Activated CD4-positive, alpha-beta T cell treated with anti-CD3 and anti-CD28 coated beads, Interleukin-2, amount 50 U/mL, for 4 hours (primary cell): ENCODE measurements at places on chromosomes 6 and 20.

DNA sequence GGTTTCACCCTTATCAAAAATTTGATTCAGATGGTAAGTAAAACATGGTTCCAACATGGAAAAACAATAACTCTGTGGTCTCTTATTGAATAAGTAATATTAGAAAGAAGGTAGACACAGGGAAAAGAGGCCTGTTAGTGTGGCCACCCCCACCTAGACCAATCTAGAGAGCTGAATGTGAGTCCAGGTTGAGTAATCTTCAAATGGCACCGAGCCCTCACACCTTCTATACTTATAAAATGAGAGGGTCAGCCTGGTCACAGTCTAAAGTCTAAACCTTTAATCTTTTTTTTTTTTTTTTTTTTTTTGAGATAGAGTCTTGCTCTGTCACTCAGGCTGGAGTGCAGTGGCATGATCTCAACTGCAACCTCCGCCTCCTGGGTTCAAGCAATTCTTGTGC is 6.9 kb downstream of the FAM184A start:
- no peak for DNase-seq

DNA sequence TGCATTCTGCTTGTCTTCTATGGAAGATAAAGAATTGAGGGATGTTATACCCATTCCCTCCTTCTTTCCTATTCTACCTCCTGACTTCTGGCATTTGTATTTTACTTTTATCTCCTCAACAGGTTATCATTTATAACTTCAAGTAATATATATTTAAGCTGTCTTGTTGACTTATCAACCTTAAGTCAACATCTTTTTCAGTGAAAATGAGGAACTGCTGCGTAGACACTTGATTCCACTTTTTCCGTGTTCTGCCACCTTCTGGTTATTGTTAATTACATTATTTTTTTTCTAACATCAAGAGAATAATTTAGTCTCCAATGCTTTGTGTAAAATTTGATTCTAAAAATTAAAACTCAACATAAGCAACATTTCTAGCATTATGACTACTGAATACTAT is 107.5 kb downstream of the PRKN start:
- no peak for DNase-seq

GRCh38 chr20:11072982-11073381 is 399.2 kb upstream of the JAG1 start:
- no peak for DNase-seq

DNA sequence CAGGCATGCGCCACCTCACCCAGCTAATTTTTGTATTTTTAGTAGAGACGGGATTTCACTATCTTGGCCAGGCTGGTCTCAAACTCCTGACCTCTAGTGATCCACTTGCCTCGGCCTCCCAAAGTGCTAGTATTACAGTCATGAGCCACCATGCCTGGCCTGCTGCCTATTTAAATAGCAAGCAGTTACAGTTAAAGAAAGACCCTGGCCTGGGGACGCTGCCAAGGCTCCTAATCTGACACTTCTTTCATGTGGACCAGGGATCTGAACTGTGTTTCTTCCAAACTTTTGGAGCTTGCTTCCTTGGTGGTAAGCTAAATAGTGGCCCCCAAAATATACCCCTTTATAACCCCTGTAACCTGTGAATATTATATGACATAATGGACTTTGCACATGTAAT is 15.3 kb downstream of the PPARD start:
- DNase-seq, result no peak

DNA sequence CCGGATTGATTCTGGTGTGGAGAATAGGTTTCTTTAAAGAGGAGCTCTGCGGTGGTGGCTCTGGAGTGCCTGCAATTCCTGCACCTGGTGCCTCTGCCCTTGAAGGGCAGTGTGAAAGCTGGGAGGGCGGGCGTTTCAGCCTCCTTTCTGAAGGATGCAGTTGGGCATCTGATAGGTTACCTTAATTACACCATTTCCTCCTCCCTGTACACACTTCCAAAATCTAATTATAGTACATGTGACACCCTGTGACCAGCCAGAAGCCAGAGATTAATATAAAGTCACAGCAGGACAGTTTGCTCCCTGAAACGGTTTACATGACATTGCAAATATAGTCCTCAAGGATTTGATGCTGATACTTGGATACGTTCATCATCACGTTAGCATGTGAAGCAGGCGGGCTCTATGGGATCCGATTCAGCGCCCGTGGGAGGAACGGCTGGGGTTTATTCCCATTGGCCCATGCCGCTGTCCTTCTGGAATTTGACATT is 548.2 kb downstream of the QKI start:
- DNase-seq, result no peak

DNA sequence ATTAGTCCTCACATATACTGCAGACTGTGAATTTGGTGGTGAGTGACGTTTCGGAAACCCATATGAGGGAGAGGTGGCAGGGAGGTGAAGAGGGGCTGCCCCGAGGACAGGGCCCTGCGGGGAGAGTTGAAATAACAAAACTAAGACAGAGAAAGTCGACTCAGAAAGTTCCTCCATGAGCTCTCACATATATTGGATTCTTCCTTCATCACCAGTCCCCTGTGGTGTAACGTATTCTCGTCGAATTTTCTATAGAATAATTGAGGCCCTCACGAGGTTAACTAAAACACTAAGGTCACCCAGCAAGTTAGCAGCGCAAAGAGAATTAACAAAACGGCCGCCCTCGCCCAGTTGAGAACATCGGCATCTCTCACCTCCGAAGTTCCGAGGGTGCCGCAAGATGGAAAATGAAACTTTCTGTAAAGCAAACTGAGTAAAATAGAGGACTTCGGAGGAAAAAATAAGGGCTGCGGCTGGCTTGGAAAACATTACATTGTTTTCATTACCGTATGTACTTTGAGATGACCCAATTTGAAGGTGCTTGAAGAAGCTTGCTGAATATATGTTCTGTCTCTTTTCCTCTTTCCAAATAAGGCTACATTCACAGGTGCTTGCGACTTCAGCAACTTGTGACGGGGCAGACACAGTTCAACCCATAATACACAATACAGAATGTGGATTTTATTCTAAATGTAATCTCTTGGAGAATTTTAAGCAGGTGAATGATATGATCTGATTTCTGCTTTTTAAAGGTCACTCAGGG is 490.9 kb upstream of the JARID2 start:
- peak; percentile 47 for DNase-seq

DNA sequence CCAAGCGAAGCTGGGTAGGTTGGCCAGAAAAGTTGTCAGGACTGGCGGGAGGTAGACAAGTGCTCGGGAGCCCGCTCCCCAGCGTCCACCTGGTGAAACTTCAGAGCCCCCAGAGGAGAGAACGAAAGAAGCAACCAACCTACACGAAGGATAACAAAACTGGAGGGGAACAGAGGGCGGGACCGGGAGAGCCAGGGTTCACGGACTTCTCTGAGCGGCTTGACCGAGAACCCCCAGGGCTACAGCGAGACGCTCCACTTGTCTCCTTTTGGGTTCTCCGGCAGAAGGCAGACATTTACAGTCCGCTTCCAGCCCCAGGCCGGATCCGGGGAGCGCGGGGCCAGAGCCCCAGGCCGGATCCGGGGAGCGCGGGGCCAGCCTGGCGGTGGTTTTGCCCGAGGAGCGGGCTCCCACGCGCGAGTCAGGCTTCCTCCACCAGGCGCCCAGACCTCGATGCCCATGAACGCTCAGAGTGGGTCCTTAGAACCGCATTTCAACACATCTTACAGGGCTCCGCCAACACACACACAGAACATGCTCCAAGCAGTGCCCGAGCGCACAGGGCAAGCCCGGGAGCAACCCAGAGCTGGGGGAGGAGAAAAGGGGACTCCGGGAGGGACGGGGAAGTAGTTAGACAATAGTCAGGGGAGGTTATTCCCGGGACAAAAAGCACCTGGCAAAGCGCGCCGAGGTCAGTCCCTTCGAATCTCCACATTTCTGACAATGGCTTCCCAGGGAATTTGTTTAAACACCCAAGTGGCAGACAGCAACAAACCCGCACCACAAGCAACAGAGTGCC is 1.1 kb downstream of the PTPRK start:
- DNase-seq, result peak; percentile 4

DNA sequence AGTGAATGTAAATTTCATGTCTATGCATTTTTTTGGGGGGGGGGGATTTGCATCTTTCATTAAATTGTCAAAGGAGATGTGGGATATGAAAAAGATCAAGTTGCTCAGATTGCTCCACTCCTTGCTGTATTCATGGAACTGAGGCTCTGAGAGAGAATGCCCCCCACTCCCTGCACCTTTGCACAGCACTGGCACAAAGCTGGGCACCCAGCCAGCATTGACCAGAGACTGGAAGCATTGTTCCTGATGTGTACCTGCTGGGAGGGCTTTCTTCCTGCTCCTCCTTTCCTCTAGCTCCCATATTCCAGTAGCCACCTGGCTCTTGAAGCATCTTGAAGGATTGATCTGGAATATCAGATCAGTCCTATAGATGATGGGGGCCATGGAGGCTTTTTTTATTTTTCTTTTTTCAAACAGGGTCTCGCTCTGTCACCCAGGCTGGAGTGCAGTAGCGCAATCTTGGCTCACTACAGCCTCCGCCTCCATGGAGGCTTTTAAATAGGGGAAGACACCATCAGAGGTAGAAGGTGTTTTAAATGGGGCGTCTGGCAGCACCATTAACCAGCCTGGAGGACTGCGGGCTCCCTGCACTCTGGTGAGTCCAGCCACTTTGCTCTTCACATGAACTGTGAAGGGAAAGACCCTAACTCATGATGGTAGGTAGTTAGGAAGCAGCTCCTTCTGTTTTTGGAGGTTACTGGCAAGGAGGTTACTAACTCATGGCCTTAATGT is 10.9 kb downstream of the DUSP15 start:
- DNase-seq, result no peak

GRCh38 chr20:60877071-60877857 is 374.8 kb upstream of the CDH4 start:
- DNase-seq, result no peak

DNA sequence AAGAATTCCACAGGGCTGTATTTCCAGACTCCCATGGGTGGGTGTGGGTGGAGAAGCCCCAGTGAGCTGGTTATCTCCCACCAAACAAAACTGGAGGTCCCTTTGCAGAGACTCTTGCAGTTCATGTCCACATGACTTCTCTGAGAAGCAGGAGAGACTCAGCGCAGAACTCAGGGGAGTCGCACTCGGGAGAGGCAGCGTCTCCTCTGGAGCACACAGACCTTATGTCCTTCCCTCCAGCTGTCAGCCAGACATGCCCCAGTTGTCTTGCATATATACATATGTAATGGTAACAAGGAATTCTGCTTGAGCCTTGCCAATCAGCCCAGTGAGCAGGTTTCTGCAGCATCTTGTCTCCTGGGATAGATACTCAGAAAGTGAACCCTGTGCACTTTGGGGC is 23.8 kb downstream of the MYT1 start:
- DNase-seq, result no peak

- peak; percentile 44 for DNase-seq
Observed at GRCh38 chr20:57654363-57654997, 34.3 kb upstream of the ZBP1 start.

- DNase-seq, result no peak
Observed at GRCh38 chr6:98875375-98875774, 41.0 kb downstream of the POU3F2 start.

DNA sequence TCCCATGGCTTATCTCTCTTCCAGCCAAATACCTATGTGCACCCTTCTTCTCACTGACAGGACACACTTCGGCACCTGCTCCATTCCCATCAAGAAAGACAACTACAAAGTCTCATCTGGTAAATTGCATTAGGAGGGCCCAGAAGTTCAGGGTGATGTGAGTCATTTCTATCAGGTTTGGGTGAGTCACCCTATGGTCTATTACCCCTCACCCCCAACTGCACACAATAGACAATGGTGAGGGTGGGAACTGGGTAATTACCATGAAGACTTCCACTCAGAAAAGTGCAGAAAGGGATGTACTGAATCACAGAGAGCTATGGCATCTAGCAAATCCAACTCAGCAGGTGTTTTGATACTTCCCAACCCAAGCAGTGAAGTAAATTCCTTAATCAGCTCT is 54.8 kb downstream of the OPN5 start:
- DNase-seq, result no peak

- no peak for DNase-seq
Observed at GRCh38 chr6:165936096-165936495, 231.6 kb downstream of the TBXT start.

DNA sequence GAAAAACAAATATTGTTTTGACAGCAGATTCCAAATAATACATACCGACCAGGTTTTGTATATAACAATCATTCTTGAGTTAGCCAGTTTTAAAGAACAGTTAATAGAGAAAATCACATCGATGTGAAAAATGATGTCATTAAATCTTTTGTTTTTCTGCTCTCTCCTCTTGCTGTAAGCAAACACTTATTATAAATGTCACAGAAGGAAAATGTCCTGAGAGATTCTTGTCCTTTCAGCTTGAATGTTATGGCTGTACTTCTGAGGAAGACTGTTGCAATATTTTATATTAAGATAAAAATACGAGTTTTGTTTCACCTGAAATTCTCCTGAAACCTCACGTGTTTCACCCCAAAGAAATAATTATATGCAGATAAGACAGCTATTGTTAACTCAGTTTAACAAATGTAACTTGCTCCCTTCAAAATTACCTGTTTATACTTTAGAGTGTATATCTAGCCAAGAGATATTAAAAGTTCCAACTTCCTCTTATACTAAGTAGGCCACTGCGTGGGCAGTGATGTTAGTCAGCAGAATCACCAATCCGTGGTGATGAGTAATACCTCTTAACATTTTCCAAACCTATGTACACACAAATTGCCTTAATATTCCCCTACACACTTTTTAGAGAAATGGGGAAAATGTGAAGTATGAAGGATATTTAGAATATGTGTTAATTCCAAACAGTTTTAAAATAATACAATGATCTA is 1111.4 kb upstream of the CITED2 start:
- DNase-seq, result no peak
